HFFc6 (cell line): ENCODE measurements at places on chromosomes 3 and 15. TPM values are rescaled to one million over a fixed set of nuclear protein-coding genes. Genes with fewer than 3 reads are reported as not detected.

GRCh38 chr3:197458179-197458707, 97.5 kb downstream of the BDH1 start:
- no peak overlapping the region for H3K4me3 ChIP-seq
- H3K27ac ChIP-seq, result no peak overlapping the region
- peaks cover 45% of the 10 kb centered on the region for H3K4me1 ChIP-seq

DNA sequence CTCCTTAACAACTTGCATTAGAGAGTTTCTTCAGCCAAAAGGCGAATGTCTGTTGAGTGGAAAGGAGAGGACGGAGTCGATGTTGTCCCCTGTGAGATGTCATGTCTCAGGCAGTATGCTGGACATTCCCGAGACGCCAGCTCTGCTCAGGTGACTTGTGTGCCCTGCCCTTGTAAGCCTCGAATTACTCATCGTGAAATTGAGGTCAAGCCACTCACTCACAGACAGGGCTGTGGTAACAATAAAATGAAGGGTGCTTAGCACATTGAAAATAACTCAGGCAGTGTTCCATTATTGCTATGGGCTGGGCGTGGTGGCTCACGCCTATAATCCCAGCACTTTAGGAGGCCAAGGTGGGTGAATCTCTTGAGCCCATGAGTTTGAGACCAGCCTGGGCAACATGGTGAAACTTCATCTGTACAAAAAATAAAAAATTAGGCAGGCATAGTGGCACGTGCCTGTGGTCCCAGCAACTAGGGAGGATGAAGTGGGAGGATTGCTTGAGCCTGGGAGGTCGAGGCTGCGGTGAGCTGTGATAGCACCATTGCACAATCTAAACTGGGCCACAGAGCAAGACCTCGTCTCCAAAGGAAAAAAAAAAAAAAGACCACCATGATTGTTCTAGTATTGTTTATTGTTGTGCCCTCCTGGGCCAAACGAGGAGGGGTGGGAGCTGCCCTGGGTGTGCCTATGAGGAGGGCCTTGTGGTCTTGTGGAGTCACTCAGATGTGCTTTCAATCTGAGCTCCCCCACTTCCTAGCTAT, 214.4 kb downstream of the THSD4 start:
- DNase-seq, result peak; percentile 50
- H3K4me1 ChIP-seq, result peaks cover 91% of the 10 kb centered on the region
- H3K36me3 ChIP-seq, result peaks cover 18% of the 10 kb centered on the region
- H3K27ac ChIP-seq, result no peak overlapping the region
- H3K4me3 ChIP-seq, result no peak overlapping the region
- no peaks in the 10 kb centered on the region; the same call in 1 of the 2 replicates for H3K27me3 ChIP-seq

Gene SPINT1
- 0.34 and 0.51 TPM in 2 replicates for total RNA-seq

Gene HOMER2
- 0.76 to 1.5 TPM (median 1.4 TPM) in 3 replicates for total RNA-seq

DNA sequence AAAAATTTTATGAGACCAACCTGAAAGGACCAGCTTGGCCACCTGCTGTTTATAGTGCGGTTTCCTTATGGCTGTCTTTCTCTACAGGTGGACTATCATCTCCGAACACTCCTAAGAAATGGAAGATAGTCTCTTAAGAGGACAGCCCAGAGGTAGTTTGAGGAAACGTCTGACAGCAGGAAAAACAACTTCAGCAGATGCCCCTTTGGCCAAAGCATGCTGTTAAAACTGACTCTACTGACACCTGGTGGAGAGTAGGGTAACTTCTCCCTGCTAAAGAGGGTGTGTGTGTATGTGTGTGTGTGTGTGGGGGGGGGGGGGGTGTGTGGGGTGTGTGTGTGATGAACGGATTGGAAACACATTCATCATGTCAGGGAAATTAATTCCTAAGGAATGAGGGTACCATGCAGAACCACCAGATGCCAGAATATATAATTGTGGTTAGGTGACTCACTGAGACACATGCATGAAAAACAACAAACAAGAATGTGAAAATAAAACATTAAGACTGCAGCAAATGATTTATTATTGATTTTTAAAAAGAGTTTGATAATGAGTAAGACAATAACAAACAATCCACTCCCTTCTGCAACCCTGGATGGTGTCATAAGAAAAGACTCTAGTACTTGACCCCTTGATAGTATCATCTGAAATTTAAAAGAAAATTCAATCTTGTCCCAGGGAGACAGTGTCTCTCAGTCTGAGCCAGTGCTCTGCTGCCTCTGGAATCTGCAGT, 256.5 kb downstream of the THRB start:
- H3K27ac ChIP-seq, result peak overlapping the region; percentile 58; the same call in 1 of the 2 replicates
- H3K27me3 ChIP-seq, result peaks cover 18% of the 10 kb centered on the region
- peaks cover 54% of the 10 kb centered on the region for H3K4me1 ChIP-seq

DNA sequence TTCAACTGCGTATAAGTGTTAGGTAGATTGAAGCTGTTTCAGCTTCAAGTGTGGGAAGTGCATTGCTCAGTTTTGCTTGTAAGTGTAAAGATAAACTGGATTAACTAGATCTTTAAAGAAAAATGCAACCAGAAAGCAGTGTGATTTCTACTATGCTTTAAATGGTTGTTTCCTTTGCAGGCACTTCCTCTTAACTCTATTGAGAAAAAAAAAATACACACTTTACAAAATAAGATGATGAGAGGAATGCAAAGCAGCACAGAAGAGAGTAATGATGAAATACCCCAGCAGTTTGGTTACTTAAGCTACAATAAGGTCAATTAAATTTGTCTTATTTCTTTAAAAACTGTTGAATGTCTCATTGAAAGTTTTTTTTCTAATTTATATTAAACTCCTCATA, 40.8 kb downstream of the DPH6 start:
- H3K27ac ChIP-seq, result no peak overlapping the region
- no peak overlapping the region for H3K4me3 ChIP-seq
- no peaks in the 10 kb centered on the region for H3K36me3 ChIP-seq
- peaks cover 9% of the 10 kb centered on the region; the same call in 1 of the 2 replicates for H3K4me1 ChIP-seq
- no peak for DNase-seq
- H3K27me3 ChIP-seq, result peaks cover 1% of the 10 kb centered on the region; the same call in 1 of the 2 replicates

Gene FANCD2OS
- total RNA-seq, result not detected in 3 replicates
